ENCODE measurements at places on chromosomes 1 and 21. TPM values are rescaled to one million over a fixed set of nuclear protein-coding genes. Genes with fewer than 3 reads are reported as not detected.

DNA sequence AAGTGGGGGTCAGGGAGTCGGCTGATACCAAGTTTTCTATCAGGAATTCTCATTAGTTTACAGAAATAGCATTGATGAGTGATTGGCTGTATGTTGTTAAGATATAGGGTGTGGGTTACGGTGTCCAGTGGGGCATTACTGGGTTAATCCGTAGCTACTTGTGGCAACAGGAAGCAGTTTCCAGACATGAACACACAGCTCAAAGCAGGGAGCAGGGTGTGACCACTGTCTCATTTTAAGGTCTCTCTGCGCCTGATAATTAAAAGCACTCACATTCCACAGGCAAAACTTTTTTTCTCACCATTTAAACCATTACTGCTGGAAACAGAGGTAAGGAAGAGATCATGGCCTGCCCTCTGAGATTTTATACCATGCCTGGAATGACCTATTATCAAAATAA, 114.9 kb downstream of the SIK1 start:
- DNase-seq = no peak

DNA sequence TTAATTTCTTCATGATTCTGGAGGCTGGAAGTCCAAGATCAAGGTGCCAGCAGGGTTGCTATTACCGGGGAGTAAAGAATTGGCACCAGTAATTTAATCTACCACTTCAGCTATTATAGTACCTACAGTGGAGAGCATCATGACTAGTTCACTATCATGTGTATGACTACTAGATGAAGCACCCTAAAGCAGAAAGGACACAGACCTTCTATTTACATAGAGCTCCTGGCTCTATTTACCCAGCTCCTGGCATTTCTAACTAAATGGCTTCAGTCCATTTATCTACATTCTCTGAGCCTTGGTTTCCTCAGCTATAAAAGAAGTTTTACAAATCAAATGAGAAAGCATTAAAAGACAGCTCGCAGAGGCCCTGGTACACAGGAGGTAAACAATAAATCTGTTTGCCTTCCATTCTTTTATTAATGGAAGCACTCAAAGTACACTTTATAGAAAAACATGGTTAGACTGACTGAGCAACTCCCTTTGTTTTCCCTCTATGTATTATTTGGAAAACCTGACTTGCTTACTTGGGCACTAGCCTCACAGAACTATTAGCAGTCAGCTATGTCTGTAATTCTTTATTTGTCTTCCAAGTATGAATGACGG, 203.0 kb downstream of the SLC35F3 start:
- DNase-seq = no peak

DNA sequence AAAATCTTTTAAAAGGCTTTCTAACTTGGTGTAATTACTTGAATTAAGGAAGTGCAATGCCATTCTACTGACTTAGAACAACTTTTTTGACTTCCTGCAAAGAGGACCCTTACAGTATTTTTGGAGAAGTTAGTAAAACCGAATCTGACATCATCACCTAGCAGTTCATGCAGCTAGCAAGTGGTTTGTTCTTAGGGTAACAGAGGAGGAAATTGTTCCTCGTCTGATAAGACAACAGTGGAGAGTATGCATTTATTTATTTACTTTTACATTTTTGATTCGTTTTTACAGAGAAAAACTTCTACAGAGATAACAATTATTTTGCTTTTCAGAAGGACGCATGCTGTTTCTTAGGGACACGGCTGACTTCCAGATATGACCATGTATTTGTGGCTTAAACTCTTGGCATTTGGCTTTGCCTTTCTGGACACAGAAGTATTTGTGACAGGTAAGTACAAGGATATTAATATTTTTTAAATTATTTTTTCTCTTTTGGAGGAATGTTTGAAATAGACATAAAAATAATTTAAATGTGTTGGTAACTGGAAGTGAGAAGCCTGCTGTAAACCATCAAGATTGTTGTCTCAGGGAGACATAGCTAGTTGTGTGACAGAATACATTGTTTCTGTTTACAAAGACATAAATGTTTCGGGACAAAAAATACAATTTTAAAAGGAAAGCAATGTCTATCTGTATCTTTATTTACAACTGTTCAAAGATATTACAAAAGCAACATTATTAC, at the start of gene PTPRC:
Gene PTPRC, plus strand, starts transcription at position 147 of the 742 bp plus-strand sequence. Its CDS starts 229 bp downstream, at position 376.
- DNase-seq = no peak

DNA sequence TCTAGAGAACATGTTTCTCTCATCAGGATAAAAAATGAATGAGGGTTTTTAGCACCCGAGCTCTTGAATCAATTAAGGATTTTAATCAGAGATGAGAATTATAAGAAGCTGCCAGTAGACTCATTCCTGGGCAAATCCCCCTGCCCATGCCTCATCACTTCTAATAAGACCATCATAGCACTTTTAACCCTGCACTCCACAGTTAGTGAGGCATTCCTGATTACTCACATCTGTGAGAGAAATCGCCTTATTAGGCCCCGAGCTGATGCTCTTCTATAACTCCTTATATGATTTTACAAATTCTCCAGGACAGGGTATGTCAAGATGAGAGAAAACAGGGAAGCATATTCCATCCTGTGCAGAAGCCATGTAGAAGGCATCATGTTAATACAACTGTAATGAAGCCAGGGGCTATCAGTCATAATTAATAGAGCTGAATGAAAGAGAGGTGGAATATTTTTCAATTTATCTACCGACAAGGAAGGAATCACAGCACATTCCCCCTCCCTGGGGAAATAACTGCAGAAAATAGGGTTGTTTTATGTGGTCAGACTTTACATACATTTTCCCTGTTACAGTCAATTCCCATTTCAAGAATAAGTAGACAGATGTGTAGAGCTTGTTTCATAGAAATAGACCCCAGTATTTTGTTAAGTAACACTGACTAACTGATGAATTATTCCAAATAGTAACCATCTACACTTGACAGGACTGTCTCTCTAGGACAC, 272.7 kb downstream of the HHIPL2 start:
- DNase-seq = no peak

DNA sequence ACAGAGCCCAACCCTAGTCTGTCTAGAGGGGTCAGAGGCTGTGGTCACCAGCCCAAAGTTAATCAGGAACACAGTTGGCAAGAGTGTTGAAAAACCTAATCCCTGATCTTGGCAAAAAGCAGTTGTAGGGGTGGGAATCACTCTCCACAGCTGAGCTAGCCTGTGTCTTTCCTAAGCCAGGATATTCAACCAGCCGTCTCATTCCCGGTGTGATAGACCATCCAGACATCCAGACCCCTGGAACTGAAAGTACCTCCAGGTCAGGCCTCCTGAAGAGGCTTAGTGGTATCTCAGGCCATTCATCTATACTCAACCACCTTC, 4.9 kb downstream of the LHX9 start:
- DNase-seq = no peak

DNA sequence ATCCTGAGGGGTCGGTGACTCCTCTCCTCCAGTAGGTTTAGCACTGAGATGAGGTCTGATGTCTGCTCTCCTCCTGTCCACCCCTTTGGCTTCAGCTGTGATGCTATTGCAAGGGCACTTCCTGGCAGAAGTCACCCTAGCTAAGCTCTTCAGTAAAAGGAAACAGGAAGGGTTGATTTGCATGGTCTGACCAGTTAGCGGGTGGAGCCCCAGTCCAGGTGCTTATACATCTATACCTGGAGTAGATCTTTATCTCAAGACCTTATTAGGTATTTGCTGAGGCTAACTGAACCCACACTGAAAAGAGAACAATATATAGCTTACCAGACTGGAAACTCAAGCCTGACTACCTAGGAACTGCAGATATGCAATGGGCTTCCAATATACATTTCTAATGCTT, 28.9 kb upstream of the NFASC start:
- DNase-seq = no peak

DNA sequence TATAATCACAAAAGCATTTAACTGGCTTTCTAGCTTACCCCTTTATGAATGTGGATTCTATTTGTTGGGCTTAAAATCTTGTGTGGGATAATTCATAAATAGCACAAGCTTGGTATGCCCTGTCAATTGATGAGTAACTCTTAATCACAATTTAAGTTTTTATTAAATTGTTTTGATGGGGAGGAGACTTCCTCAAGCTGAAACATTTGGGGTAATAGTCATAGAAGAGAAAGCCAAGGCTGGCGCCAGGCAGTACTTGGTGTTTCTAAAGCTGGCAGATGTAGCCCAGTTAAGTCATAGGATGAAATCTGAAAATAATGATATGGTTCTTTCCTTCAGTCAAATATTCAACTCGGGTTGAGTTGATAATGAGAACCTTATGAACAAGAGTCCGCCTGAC, 167.2 kb downstream of the FMN2 start:
- DNase-seq = no peak

DNA sequence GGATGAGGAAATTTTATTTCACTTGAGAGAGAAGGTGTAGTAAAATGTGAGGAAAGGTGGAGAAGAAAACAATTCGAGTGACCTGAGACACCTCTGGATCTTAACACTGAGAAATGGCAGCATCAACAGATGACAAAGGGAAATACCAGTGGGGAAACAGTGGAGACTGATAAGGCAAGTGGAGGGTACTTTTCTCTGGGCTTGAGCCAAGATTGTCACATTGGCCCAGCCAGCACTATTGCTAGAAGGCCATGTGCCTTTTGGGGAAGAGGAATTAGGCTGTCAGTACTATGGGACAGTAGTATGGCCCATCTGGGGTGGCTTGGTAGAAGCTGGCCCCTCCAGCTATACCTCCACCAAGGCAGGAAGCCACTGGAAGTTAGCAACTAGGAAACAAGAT, 8.4 kb downstream of the SYPL2 start:
- no peak for DNase-seq

DNA sequence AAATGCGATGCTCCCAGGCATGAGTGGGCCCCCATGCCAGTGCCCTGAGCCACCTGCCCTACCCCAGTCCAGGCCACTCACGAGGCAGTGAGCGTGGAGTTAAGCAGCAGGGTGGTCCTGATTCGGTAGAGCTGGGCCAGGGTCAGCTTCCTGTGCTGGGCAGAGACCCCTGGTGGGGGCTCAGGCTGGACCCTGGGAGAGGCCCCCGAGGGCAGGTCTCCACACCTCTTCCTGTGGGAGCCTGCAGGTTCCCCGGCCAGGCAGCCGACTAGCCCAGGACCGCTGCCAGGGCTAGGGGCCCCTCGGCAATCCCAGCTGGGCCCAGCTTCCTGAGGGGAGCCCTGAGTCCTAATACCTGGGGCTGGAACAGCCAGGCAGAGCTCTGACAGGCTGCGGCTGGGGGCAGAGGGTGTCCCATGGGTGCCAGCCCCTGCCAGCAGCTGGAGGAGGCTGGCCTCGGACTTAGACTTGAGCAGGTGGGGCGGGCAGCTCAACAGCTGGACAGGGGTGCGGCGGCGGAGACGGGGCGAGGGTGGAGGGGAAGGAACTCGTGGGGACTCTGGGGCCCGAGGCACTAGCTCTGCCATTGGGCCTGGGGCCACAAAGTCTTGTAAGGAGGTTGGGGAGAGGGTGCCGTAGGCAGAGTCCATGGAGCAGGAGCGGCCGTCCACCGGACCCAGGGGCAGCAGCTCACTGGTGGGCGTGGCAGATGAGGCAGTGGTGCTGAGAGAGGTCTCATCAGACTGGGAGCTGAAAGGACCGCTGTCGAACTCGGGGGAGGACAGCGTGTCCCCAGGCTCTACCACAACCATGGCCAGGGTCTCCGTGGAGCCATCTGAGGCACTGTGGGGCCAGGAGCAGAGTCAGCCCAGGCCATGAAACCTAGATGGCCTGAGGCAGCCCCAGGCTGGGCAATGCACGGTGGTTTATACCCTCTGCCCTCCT, 2.0 kb upstream of the TNFRSF25 start:
- no peak for DNase-seq

- DNase-seq = no peak
Observed at GRCh38 chr1:41098730-41099460, 77.4 kb upstream of the SLFNL1 start.

DNA sequence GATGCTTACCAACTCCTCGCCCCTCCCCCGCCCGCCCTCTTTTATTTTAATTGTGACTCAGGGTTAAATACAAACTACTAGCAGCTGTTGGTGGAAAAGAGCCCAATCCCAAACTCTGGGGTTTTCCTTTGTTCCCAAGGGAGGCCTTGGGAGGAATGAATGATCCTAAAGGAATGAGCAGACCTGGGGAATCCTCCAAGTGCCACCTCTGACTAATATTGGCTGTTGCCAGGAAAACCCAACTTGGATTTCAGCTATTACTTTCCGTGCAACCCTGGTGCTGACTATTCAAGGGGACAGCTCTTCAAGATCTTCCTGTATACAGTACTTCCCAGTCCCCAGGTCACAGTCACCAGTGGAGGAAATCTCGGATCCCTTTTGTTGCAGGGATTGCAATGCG, 1.3 kb upstream of the S100A10 start:
- no peak for DNase-seq

DNA sequence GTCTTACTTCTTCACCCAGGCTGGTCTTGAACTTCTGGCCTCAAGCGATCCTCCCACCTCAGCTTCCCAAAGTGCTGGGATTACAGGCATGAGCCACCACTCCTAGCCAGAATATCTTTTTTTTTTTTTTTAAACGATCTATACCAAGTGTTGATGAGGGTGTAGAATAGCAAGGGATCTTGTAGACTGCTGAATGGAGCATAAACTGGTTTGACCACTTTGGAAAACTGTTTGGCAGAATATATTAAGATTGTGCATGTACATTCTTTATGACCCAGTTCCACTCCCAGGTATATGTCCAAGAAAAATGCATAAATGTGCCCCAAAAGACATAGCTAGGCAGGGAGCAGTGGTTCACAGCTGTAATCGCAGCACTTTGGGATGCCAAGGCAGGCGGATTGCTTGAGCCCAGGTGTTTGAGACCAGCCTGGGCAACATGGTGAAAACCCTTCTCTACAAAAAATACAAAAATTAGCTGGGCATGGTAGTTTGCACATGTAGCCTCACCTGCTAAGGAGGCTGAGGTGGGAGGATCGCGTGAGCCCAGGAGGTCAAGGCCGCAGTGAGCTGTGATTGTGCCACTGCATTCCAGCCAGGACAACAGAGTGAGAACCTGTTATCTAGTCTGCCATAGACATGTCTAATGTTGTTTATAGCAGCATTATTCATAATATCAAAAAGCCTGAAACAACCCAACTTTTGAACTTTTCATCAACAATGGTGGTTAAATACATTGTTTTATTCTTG, 184.0 kb downstream of the VPS13D start:
- no peak for DNase-seq

GRCh38 chr1:78617615-78618026, 2.6 kb upstream of the IFI44L start:
- DNase-seq = peak; percentile 70

DNA sequence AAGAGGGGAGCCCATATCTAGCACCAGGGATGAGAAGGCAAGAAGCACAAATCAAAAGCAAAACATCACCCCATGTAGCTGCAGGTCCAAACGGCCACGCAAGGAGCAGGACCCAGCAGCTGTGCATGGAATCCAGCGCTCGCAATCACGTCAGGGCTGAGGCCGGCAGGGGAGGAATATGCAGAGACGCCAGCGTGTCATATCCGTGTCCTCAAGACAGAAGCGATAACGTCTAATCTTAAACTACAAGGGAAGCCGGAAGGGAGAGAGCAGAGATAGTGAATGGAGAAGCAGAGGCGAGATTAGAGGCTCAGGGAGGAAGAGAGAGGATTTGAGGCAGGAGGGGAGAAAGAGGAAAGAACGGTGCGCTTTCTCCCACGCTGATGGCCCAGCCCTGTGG, 39.1 kb downstream of the FBXO2 start:
- DNase-seq = no peak

Gene PSEN2
- total RNA-seq = 24.2 TPM

Gene ABCG1
- total RNA-seq = 9.0 TPM

Gene ERICH3
- not detected for total RNA-seq

Gene CHI3L1
- total RNA-seq = 0.46 TPM

Gene LCE6A
- total RNA-seq = not detected

Gene LINGO4
- total RNA-seq = 0.68 TPM

All from Right ventricle myocardium inferior (tissue), 1 donor.